ENCODE measurements at places on chromosomes 13 and 19.

DNA sequence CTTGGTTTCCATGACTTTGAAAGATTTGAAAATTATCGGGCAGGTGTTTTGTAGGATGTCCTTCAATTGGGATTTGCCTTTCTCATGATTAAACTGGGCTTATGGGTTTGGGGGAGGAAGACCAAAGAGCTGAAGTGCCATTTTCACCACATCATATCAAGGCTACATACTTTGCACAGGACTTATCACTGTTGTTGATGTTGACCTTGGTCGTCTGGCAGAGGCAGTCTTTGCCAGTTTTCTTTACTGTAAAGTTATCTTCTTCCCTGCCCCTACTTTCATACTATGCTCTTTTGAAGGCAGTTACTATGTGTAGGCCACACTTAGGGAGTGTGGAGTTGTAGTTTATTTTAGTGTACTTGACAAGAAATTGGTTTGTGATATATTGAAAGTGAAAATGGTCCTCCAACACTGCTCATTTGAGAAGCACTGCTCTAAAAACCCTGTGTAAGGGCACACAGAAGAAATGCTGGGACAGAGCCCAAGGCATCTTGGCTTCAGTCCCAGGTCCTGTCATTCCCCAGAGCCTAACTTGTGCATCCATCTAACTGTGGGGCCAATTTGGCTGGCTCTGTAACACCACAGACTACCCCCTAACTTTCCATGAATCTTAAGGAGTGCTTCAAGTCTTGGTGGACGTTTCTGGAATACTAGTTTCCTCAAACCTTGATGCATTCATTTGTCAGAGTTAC, 384.9 kb downstream of the KCNRG start:
- DNase-seq, result no peak

- no peak for DNase-seq
Measured at GRCh38 chr19:2476451-2477140, 669 bp downstream of the GADD45B start.

DNA sequence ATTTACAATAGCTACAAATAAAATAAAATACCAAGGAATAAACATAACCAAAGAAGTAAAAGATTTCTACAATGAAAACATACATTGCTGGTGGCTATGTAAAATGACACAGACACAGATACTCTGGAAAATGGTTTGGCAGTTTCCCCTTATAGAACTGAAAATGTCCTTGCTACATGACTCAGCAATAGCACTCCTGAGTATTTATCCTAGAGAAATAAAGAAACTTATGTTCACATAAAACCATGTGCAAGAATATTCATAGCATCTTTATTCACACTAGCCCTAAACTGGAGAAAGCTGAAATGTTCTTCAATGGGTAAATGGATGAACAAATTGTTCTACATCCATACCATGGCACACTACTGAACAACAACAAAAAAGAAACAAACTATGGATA, 100.2 kb upstream of the RFC3 start:
- no peak for DNase-seq

- no peak for DNase-seq
Measured at GRCh38 chr19:9939301-9939913, 3.1 kb upstream of the OLFM2 start.

GRCh38 chr13:44912278-44913016, 76.8 kb downstream of the NUFIP1 start:
- DNase-seq, result no peak

DNA sequence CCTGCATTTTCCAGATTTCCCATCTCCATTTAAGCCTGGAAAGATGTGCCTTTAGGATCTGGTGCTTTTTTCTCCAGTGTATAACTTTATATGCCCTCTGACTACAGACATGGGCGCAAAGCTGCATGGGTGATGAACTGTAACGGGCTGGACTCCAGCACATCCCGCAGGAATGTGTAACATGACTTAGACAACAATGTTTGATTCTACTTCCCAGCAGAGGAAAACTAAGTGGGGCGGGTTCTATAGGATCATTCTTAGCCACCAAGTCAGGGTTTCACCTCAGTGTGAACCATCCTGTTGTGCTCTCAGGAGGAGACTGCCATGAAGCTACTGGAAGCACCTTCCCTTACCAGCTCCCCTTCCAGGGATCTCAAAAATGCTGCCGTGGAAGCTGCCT, 93.2 kb upstream of the SERP2 start:
- DNase-seq, result no peak

- DNase-seq, result no peak
Measured at GRCh38 chr13:34044041-34044440, 226.1 kb downstream of the RFC3 start.

GRCh38 chr13:72208112-72208645, 341.2 kb upstream of the DACH1 start:
- no peak for DNase-seq

- DNase-seq, result peak; percentile 60
Measured at GRCh38 chr13:27953676-27954405, 15.3 kb downstream of the CDX2 start.

DNA sequence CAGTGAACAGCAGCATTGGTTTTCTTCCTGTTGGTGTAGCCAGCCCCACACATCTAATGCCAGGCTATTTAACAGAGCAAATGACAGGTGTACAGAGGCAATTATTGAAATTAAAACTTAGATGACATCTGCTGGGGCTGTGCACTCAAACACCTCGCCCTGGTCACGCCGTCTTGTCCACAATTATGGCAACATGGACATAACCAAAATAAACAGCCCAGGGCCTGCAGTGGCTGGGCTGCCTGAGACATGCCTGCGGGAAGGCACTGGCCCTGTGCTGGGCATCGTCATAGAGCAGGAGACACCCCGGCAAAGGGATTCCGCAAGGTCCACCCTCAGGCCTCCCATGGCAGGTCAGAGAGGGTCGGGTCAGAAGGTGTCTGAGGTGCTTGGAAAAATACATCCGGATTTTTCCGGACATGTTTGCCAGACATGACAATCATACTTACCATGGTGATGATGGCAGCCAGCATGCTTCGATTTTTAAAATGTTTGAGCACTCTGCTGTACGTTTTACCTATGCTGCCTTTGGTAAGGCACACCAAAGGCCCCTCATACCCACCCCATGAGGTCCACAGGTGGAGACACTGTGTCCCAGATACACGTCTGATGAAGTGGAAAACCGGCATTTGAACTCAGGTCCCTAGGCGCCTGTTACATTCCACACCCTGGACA, 47.8 kb downstream of the TSHZ3 start:
- no peak for DNase-seq

- no peak for DNase-seq
Measured at GRCh38 chr13:78047151-78047550, 128.5 kb upstream of the EDNRB start.

DNA sequence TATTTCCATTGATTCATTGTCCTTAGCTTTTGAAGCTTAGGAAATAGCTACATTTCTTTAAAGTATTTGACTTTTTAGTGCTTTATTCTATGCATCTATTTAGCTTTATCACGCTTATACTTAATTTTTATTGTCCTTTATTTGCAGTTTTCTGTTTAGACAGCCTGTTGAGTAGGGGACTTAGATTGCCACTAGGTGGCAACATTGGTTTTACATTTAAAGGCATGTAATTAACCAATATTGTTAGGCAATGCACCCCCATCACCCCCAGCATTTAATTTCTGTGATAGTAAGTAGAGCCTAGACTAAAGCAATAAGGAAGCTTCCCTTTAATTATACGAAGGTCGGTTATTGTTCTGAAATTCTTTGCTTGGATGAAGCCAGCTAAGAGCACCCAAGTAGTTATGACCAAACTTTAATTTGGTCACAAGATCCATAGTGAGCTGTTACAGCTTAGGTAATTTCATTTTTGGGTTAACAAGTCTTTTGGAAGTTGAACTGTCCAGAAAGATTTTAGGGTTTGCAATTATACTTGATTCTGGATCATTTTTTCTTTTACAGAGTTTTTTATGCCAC, 36.5 kb downstream of the B3GLCT start:
- no peak for DNase-seq

DNA sequence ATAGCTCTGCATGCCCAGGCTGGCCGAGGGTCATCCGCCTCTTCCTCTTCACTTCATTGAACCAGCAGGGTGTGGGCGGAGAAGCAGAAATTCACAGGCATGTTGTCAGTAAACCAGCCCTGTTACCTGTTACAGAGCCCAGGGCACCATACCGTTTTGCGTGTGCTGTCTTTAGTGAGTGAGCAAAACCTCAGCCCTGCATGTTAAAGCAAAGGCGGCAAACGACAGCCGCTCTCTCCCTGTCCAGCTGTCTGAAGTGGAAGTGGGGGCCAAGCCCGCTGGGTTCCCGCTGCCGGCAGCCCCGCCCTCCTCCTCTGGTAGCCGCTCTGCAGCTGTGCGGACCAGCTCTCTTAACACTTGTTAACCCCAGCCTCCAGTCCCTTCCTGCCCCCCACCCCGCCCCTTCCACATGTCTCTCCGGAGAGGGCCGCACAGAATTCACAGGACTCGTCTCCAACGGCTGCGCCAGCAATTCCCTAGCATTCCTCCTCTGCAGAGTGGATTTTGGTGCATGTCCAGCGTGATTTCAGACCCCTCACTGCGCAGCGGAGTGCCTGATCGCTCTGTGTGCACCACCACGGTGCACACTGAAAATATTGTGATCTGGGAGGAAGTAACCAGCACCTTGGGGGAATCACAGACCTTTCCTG, 12.7 kb downstream of the KLHL26 start:
- no peak for DNase-seq

DNA sequence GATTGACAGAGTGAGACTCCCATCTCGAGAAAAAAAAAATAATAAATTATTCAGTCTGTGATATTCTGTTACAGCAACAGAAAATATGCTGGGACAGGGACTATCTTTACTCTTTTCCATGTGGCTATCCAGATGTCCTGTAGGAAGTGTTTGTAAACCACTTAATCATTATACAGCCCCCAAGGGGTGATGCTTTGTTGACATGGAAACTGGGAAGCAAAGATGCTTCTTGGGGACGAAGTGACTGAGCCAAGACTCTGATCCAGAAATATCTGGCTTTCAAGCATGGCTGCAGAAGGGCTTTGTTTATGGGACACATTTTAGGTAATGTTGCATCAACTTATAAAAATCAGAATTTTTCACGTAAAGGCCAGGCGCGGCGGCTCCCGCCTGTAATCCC, 5.4 kb downstream of the ZNF8 start:
- DNase-seq, result no peak

DNA sequence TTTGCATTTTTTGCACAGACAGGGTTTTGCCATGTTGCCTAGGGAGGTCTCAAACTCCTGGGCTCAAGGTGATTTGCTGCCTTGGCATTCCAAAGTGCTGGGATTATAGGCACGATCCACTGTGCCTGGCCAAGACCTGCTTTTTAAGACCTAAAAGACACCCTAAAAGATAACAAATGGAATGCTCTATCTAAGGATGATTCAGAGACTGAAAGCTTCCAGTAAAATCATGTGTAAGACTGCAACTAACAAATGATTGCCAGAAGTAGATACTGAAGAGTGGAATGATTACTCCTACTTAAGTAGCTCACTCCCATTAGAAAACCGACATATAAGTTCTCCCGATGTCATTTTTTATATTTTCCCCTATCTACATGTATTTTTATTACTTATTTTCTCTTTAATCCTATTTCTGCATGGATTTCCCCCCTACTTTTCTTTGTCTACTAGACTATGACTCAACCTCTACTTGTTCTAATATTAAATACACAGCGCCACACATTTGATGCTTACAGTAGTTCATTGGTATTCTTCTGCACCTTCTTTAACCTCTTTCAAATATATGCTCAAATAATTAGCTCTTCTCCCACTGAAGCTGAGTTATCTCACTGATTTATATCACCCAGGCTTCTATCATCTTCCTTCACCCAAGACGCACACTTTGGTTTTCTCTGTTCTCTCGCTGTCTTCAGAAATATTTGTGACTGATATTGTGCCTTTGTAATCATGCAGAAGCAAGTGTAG, 32.2 kb upstream of the KLF12 start:
- DNase-seq, result no peak

- DNase-seq, result no peak
Measured at GRCh38 chr13:65461590-65461989, 1768.5 kb downstream of the PCDH9 start.

DNA sequence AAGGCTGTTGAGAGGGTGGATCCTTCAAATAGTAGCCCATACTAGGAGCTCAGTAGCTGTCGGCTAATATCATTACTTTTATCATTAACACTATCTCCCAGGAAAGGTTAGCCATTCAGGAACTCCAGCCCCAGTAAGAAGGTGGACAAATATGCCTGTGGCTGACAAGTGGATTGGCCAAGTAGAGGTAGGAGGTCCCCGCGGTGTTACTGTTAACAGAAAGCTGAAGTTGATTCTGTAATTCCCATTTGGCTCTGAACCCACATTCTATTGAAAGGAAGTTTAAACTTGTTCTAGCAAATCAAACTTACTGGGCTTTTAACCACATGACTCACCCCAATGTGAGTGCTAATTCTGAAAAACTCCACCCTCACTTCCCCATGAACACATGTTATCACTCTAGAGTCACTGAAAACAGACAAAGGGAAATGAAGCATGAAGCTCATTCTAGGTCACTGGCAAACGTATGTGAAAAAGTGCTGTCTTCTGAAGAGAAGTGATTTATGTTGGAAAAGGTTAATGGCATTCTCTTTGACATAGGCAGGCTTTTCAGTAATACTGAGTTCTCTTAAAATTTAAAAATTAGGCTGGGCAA, 273.5 kb downstream of the FGF14 start:
- DNase-seq, result no peak

GRCh38 chr13:33639626-33640080, 178.3 kb upstream of the RFC3 start:
- no peak for DNase-seq

GRCh38 chr19:47471733-47472457, at the start of gene SLC8A2:
TSS of gene SLC8A2 (minus strand) at chr19:47471893. CDS start at chr19:47466403, 5,490 bp downstream.
- DNase-seq, result peak; percentile 66

- DNase-seq, result no peak
Measured at GRCh38 chr19:10230173-10230860, 814 bp downstream of the S1PR2 start.

- DNase-seq, result no peak
Measured at GRCh38 chr13:41025518-41025917, 6.4 kb upstream of the ELF1 start.

DNA sequence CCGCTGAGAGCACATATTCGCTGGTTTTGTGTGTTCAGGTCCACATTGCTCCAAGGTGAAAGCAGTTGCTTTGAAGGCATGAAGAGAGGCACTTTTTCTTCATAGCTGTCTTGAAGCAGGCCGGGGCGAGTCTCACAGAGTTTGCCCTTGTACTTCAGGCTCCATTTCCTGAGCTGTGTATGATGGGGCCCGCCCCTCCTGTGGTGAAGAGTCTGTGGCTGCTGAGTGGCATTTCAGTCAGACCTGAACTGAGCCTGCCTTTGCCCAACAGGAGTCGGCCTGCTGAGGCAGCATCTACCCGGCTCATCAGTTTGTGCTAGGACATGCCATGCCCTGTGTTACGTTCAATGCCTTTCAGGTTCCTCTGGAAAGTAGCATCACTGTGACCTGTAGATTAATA, 44.4 kb upstream of the C1QTNF9 start:
- no peak for DNase-seq

GRCh38 chr19:6012426-6013170, 34.7 kb upstream of the RANBP3 start:
- DNase-seq, result no peak

All from left renal cortex interstitium (tissue), 4 donors.